ENCODE measurements at places on chromosomes 7 and 10.
A peak's percentile ranks its signal among the peaks of the same experiment; 100 is the strongest.

- DNase-seq = peak; percentile 60
Measured at GRCh38 chr10:86389441-86390193, 23.0 kb upstream of the GRID1 start.

DNA sequence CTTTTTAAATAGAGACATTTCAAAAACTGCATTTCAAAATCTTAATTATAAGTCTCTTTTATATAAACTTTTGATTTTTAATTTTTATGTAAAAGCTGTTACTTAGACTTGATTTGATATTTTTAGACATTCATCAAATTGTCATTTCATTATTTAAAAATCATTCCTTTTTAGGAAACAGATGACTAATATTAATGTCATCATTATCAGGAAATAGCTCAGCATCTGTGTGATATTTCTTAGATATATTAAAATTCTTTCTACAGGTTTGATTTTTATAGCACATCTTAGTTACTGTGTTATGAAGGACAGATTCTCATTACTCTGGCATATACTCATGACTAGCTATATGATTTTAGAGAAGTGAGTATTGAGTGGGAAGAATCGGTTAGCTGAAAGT is 17.2 kb downstream of the RUNDC3B start:
- no peak for DNase-seq

GRCh38 chr10:114920459-114920858 is 17.5 kb upstream of the TRUB1 start:
- no peak for DNase-seq

DNA sequence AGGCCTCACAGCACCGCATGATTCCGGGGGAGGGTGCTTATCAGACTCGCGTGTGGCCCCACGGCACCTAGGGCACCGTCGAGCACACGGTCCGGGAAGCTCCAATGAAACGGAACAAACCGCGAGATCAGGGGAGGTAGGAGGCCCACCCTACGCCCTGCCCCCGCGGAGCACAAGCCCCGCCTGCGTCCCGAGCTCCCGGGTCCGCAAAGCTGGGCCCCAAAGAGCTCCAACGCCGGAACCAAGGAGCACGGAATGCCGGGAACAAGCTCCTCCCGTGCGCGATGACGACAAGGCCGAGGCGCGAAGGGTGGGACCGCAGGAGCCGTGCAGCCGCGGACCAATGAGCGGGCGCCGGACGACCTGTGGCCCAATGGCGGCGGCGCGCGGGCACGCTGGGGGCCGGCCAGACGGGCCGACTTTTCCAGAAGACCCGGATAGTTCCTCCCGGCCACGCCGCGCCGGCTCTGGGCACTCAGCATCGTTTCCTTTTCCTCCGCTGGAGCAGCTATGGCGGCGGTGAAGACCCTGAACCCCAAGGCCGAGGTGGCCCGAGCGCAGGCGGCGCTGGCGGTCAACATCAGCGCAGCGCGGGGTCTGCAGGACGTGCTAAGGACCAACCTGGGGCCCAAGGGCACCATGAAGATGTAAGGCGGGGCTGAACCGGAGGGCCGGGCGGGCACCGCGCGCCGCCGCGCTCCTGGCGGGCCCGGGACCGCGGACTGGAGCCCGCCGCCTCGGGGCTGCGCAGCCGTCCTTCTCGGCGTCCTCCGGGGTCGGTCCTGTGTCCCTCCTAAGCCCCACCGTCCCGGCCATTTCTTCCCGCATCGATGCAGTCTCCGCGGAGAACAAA is at the start of the genes CCT6A and PSPH:
CCT6A (plus strand) TSS at position 427 of the 853 bp plus-strand sequence; CDS start at position 511, 84 bp downstream.
PSPH (minus strand) TSS at position 106 of the 853 bp plus-strand sequence. CDS start 30,232 bp downstream, outside the sequence.
- peak; percentile 99 for DNase-seq

GRCh38 chr10:116108095-116108494 is 164.9 kb downstream of the GFRA1 start:
- no peak for DNase-seq

DNA sequence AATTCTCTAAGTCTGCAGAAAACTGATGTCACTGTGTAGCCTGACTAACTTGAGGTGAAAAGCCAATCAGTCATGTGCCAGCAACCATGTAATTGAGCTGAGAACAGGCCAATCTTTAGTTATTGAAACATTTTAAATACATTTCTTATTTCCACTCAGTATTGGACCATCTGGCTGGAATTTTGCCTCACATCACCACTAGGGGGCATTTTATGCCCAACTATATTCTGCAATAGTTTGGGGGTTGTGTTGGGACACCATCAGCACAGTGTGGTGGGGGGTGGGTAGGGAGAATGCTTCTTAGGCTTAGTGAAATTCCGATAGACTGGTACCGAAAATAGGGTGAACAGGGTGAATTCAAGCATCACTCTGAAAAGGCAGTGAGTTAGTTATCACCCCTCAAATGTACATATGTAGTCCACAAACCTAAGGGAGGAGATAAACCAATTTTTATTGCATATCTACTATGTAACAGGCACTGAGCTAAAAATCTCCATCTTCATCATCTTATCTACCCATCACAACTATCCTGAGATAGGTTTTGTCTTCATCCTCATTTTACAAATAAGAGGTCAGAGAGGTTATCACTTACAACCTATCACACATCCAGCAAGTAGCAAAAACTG is 17.8 kb downstream of the NPSR1 start:
- DNase-seq = no peak

GRCh38 chr10:97771913-97772823 is at the start of gene SFRP5:
Gene SFRP5, minus strand, starts transcription at chr10:97771999. Its CDS starts 166 bp downstream, at chr10:97771833.
- DNase-seq = no peak

DNA sequence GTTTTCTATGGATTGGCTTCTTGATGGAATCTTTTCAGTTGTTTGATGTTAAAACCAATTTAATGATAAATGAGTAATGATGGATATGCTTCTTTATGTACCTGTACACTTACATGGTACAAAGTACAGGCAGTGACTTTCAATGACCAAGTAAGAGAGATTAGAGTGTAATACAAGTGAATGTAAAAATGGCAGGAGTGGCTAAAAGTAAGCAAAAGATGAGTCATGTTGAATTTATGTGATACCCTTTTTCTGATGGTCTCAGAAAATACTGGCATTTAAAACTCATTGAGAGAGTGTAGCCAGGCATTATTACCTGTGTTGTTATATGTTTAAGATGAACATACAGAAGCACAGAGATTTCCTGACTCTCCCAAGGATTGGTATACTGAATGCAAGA is 97.1 kb downstream of the GPR85 start:
- DNase-seq = no peak

- DNase-seq = peak; percentile 69
Measured at GRCh38 chr7:111198255-111198654, 107.3 kb downstream of the LRRN3 start.

DNA sequence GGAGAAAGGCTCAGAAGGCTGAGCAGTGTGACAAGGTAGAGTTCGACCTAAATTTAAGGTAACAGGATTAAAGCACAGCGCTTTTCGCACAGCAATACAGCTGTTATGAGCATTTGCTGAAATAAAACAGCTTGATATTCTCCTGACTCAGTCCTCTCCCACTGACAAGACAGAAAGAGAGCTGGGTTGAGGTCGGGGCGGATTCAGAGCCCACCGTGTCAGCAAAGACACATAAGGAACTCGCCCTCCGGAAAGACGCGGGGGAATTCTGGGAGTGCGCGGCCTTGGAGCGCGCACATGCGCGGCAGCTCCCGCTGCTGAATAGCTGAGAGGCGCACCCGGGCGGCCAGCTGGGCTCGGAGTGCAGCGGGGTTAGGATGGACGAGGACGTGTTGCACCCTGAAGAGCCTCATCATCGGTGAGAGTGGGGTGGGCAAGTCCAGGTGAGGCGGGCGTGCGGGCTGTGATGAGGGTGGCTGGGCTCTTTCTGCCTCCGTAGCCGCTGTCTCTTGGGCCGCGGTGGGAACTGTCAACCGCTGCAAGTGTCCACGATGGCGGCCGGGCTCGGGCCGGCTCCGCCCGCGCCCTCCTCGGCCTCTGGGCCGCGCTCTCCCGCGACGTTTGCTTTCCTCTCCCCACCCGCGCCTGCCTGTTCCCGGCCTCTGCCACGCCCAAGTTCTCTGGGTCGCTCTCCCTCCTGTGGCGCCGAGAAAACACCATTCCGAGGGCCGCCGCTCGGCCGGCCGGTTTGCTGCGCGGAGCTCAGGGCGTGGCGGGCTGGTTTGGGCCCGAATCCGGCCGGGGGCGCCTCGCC is 120.6 kb downstream of the LYZL1 start:
- DNase-seq = peak; percentile 76

DNA sequence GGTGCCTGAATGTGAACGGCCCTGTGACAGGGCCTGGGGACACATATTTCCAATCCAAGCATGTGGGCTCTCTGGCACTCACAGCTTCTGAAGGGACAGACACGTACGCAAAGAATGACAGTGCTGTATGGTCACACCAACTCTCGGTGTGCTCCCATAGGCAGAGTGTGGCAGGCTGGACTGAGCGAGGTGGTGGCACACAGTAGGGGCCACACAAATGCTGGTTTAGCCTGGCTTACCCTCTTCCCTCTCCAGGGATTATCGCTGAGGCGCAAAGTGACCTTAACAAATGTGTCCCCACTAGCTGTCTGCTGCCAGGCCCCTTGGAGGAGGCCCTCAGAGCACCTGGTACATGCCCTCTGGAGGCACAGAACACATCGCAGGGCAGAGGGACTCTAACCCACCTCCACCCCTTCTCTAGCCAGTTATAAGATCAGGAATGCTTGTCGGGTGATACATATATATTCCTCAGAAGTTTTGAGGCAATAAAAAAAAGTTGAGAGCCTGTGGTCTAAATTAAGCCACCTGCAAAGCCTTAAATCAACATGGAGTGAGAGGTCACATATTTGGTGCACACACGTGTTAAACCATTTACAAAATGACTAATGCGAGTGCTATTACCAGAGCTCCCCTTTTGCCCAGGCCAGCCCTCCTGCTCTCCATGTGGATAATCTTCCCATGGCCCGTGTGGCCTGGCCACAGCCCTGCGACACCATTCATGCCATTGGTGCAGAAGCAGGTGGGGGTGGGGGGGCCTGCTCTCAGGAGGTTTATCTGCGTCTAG is 262.8 kb upstream of the GRB10 start:
- no peak for DNase-seq

- DNase-seq = no peak
Measured at GRCh38 chr10:71933651-71934050, 30.5 kb upstream of the CHST3 start.

All from trophoblast cell (in vitro differentiated cells and primary cell).